ENCODE measurements at places on chromosomes 4 and X.

GRCh38 chrX:12891171-12891570 lies 15.2 kb upstream of the TLR8 start:
- no peak for DNase-seq

GRCh38 chrX:21989384-21989783 lies 42.7 kb upstream of the PHEX start:
- DNase-seq, result no peak

DNA sequence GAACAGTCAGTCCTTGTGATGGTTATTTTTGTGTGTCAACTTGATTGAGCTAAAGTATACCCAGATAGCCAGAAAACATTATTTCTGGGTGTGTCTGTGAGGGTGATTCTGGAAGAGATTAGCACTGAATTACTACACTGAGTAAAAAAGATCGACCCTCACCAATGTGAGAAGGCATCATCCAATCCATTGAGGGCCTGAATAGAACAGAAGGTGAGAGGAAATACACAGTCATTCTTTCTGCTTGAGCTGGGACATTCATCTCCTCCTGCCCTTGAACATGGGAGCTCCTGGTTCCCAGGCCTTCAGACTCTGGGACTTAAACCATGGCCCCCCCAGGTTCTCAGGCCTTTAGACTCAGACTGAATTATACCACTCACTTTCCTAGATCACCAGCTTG lies 22.3 kb downstream of the INPP4B start:
- DNase-seq, result no peak

DNA sequence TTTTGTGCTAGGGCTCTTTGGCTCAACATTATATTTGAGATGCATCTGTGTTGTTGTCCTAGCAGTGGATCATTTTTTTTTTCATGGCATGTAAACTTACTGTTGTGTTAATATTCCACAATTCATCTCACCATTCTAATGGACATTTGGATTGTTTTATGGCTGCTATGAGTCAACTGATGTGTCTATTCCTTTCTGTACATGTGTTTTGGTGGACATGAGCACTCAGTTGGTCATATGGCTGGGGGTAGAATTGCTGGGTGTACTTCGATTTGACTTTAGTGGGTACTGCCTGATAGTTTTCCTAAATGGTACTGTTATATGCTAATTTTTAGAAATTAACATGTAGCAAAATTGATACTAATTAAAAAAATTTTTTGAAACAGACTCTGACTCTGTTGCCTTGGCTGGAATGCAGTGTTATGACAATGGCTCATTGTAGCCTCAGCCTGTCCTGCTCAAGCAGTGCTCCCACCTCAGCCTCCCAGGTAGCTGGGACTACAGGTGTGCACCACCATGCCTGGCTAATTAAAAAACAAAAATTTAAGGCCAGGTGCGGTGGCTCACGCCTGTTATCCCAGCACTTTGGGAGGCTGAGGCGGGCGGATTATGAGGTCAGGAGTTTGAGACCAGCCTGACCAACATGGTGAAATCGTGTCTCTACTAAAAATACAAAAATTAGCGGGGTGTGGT lies 9.0 kb downstream of the FAM193A start:
- DNase-seq, result no peak

- no peak for DNase-seq
These were observed 4.8 kb downstream of the MSANTD1 start for GRCh38 chr4:3253808-3254207.

DNA sequence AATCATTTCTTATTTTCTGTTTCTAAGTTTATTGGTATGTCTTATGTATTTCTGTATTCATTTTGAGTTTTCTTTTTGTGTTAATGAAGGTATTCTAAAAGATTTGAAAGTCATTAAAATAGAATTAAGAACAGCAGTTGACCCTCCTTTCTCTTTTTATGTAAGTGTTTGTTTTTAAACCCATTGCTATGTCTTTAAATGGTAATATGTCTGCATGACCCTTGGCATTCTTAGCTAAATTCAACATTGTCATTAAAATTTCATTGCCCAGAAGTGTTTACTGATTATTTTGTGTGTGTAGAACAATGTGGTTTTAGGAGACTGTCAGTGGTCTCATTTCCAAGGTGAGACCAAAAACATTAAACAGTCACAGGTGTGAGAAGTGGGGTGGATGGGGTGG lies 197.8 kb downstream of the PCDH7 start:
- no peak for DNase-seq

GRCh38 chrX:43000121-43000520 lies 222.2 kb upstream of the PPP1R2C start:
- DNase-seq, result no peak

GRCh38 chrX:18871970-18872369 lies 111.9 kb downstream of the PHKA2 start:
- DNase-seq, result no peak

- DNase-seq, result no peak
These were observed 7.6 kb upstream of the GUF1 start for GRCh38 chr4:44670506-44671199.

DNA sequence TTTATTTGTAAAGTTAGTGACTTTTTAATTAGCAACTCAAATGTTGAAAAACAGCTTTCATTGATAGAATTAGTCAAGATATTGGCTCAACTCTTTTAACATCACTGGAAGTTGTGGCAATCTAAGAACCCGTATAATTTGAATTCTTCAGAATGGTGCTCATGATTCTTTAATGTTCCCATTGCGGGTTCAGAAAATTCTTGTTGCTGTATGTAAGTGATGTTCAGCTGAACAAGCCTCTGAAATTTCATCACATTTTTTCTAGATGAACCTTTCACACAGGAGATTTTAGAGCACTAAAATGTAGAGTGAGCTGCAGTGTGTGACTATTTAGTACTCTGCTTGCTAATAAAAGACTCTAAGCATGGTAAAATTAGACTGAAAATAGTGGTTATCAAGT lies 1317.7 kb downstream of the FSTL5 start:
- DNase-seq, result no peak

GRCh38 chrX:78548012-78548411 lies 111.1 kb downstream of the RTL3 start:
- no peak for DNase-seq
